Kidney (tissue), 22 donors: ENCODE measurements at places on chromosomes 1 and 21.
A peak's percentile ranks its signal among the peaks of the same experiment; 100 is the strongest.

DNA sequence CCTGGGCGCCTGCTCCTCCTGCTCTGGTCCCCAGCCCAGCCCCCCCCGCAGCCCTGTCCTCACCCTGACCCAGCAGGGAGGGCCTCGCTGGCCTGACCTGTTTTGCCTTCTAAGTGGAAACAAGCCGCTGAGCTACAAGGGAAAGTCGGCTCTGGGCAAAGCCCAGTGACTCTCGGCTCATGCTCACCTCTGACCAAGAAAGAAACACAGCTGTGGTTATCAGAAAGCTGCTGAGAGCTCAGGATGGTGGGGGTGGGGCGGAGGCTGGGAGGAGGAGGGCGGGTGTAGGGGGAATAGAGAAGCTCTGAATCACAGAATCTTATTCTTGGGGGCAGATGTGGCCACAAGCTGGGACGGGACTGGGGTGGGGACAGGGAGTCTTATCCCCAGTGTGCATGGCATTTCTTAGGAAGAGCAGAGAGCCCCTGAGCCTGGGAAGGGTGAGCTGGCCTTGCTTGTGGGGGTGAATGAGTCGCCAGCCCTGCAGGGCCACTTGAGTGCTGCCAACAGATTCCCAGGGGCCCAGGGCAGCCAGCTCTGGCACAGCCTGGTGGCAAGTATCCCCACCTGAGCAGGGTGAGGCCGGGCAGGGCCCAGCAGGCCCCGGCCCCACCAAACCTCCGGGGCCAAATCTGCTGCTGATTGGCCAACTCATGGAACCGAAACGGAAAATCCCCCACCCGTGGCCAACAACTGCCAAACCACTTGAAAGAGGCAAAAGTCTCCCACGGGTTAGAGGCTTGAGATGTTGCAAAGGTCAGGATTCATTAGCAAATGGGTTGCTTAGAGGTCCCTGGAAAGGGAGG lies 120.6 kb downstream of the SPSB1 start:
- peak; percentile 91 for DNase-seq

GRCh38 chr1:157289424-157290105 lies 151.4 kb upstream of the ETV3 start:
- no peak for DNase-seq

- no peak for DNase-seq
Observed at GRCh38 chr1:164723296-164723798, 164.4 kb downstream of the PBX1 start.

DNA sequence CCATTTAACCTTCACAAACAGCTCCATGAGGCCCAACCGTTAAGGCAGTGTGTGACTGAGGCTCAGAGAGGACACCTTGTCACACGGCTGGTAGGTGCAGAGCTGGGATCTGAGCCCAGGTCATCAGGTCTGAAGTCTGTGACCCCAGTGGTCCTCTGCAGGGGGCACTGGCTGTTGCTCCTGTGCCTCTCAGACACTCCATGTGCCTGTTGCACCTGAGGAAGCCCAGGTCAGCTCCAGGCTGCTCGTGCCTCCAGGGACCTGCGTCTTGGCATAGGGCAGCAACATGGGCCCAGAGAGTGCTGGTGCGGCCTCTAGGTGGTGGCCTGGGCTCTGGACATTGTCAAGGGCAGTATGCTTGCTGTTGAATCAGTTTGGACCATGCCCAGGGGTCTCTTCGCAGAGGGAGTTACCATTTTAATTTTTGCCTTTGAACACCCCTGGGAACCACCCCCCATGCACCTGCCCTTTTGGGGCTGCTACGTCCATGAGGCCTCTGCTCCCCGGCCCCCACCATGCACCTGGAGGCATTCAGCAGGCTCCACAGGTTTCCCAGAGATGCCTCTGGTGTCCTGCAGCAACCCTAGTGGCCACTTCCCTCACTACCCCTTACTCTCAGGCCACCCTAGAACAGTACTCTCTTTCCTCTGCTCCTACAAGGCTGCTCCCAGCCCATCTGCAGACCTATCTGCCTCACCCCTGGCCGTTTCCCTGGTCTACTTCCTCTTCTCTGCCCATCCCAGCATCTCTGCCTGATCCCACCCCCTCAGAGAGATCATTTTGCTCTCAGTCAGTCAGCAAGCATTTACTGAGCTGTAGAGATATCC lies 25.2 kb upstream of the EPS8L3 start:
- DNase-seq: peak; percentile 51

DNA sequence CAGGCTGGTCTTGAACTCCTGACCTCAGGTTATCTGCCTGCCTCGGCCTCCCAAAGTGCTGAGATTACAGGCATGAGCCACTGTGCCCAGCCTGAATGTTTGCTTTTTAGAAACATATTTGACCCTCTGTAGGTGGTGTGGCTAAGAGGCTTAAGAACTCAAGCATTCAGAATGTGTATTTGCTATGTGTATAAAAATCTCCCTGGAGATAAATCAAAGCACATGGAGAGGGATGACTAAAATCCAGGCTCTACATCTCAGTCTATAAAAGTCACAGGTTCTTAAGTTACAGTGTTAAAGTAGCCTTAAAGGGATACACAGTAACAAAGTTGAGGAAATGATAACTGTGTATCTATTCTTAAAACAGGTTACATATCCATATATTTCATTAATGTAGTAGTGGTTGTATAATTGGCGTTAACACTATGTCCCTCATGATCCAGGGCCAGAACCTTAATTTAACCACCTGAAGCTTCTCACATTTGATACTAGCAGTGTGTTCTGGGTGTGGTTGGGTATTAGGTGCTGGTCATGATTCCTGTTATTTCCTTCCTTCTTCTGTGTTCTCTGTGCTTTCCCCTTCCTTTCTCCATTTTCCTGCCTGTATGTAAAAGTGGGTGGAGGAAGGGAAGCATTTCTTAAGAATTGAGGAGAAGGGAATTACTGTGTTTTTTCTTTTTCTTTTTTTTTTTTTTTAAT lies 16.2 kb downstream of the GIPC2 start:
- DNase-seq: no peak
